Amygdala (tissue), 56 donors: ENCODE measurements at places on chromosomes 6 and 20.

DNA sequence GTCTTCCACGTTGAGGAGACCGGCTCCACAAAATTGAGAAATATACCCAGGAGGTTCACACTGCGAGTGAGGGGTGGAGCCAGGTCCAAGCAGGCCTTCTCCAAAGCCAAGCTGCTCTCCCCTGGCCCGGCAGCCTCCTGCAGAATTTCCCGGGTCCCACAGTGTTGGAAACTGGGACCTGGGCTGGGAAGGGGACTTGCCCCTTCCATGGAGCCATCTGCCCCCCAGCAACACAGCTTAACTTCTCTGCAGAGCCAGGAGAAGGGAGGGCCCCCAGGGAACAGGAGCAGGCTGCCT, 35.4 kb downstream of the MDFI start:
- DNase-seq: no peak

GRCh38 chr6:111750753-111751673, 122.2 kb downstream of the FYN start:
- no peak for DNase-seq

DNA sequence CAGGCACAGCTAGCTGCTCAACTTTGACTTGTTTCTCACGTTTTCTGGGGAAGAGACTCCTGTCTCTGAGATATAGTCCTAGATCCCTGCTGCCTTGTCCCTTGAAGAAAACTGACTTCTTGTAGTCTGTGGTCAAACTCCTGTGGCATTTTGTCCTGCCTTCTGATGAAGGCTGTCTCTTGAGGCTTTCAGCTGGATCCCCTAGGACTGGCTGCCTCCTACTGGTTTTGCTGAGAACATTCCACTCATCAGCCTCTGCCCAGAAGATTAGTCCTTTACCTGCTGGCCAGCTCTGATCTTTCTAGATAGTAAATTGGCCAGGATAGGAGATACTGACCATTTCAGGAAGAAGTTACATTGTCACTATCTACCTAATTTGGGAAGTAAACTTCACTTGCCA, 71.9 kb upstream of the CNR1 start:
- DNase-seq: no peak

GRCh38 chr20:58584881-58585752, 66.0 kb upstream of the STX16 start:
- DNase-seq: no peak

GRCh38 chr6:11983306-11983705, 28.8 kb upstream of the HIVEP1 start:
- no peak for DNase-seq

DNA sequence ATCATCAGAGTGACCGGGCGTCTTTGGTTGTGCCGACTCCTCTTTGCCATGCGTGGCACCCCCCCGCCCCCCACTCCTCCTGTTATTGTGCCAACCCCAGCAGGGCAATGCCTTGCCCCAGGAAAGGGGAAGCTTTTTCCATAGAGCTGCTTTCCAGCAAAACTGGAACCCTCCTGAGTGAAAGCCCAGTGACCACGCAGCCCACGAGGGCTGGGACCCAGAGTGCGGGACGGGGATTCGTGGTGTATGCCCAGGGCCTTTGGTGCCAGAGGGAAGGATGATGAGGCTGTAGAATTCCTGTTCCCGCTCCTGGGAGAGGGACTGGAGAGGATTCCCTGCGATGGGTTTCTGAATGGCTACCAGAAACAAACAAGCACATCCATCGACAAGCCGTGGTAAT, 116.8 kb upstream of the BACH2 start:
- no peak for DNase-seq

GRCh38 chr6:106077881-106078280, 8.3 kb upstream of the PRDM1 start:
- no peak for DNase-seq

DNA sequence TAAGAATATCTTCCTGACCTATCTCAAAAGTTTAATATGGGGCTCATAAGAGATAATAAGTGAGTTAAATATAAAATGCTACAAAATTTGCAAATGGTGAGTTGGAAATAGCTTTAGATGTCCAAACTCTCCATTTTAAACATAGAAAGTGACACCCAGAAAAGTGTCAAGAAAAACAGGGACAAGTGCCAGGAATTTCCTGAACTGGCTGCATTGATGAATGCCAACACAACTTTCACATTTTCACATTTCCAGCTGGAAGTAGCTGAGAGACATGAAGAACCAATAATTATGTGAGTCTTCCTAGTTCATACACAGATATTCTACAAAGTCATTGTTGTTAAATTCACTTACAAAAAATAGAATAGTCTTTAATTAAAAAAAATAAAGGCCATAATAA, 38.6 kb upstream of the B3GAT2 start:
- no peak for DNase-seq

DNA sequence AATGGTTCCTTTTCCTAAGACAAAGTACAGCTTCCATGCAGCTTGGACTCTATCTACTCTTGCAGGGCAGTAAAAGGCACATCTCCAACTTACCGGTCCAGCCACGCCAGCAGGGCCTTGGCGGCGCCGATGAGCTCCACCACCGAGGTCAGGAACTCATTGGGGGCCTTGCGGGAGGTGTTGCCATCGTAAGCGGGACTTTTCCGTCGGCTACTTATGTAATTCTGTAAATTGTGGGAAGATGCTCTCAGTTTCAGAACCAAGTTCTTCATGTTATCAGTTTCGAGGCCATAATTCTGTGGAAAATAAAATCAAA, 68.5 kb downstream of the CNKSR3 start:
- DNase-seq: no peak

GRCh38 chr6:110358553-110359160, 508 bp upstream of the METTL24 start:
- DNase-seq: no peak

DNA sequence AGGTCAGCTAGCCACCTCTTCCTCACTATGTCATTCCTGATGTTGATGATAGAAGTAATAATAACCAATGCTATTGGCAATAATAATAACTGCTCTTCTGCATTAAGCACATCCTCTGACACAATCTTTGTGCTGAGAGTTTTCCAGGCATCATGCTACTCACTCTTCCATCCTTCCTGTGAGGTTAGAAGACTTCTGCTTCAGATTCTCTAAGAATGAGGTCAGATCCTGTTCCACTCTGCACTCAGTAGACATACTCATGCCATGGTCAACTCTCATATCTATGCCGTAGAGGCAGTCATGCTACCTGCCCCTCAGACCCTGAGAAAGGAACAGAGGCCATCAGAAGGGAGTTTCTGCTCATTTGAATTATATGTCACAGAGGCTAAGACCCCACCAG, 98.1 kb upstream of the TOP1 start:
- DNase-seq: no peak

DNA sequence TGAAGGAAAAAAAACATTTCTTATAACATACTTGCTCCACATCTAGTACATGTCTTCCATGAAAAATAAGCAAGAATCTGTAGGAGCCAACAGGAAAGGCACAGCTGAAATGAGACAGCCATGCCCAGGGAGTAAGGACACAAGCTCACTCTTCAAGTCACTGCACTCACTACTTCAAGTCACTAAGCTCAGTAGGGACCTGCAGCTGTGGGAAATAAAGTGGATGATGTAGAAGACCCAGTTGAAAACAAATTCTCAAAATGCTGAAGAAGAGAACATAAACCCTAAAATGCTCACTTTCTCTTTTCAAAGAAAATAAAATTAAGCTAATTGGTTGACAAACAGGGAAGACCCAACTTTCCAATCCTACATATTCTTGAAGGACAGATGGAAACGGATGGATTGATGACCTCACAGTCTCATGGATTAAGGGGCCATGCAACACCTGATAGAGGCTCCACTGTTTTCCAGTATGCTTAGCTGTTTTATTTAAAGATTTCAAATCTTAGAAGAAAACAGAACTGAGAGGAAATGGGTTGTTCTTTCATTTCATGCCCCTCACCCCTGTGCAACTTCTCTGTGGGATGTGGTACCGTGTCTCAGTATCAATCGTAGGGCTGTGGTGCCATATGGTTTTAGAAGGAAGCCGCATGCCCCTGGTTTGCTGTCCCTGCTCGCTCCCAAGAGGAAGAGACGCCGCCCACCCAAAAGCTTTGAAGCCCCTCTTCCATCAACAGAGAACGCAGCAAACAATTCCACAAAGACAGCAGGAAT, 133.3 kb downstream of the WDR27 start:
- DNase-seq: no peak

DNA sequence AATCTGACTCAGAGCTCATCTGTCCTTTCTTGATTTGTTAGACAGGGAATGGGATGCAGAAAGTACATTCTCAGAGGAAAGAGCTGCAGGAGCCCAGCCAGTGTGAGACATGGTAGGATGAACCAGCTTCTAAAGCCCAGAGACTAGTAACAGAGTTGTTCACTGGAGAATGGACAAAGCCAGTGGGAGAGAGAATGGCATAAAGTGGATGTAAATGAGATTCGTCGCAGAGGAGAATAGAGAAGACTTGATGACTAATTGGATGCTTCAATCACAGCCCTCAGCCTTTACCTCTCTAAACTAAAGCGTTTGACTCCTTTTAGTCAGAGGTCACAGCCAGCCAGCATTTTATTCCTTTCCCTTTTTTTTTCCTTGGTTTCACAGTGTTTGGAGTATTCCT, 25.5 kb upstream of the L3MBTL3 start:
- no peak for DNase-seq

DNA sequence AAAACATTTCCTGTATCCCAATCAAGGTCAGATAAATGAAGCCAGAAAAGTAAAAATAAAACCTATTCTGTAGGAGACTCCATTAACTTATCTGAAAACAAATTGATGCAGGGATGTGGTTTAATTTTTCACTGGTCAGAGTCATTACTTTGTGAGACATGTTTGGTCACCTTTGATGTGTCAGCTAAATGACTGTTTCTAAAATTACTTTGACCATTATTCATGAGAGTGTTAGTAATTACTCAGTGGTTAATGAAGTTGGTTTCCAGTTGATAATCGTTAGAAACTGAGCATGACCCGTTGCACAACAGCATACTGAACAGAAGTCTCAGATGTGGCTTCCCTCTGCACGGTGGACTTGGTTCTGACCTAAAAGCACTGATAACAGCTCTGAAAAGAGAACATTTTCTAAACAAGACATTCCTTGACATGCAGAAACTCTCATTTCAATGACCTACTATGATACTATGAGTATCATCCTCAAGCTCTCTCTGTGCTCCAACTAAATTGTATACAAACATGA, 410.5 kb upstream of the RNF217 start:
- no peak for DNase-seq

DNA sequence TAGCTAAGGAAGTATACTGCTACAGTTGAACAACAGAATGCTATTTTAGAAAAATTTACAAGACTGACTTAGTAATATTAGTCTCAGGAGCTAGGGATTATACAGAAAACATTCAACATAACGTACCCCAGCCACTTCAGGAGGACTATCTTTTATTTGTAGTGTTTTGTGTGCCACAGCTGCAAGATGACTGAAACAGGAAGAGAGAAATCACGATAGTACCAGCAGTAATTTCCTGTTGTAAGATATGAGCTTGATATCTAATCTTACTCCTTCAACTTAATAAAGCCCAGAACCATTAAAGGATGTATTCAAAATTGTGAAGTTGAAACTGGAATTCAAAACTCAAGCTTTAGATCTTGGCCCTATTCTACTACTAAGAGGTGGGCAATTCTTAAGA, 42.1 kb downstream of the SLC35A1 start:
- no peak for DNase-seq

- no peak for DNase-seq
These were observed 54.2 kb downstream of the TBC1D7 start for GRCh38 chr6:13273931-13274706.

DNA sequence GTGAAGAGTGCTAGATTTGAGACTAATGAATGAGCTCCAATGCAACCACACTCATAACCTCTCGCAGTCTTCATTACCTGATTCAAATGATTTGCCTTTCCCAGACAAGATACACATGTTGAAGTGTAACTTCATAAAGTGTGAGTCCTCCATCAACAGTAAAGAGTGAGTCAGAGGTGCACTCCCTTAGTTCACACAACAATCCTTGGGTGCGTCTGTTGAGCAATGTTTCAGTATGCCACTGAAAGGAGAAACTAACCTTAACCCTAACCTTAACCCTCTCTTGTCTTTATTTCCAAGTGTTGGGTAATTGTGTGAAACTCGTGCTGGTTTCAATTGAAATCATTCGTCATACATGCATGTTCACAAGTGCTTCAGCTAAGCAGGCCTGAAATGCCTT, 21.0 kb upstream of the RIN2 start:
- DNase-seq: no peak

DNA sequence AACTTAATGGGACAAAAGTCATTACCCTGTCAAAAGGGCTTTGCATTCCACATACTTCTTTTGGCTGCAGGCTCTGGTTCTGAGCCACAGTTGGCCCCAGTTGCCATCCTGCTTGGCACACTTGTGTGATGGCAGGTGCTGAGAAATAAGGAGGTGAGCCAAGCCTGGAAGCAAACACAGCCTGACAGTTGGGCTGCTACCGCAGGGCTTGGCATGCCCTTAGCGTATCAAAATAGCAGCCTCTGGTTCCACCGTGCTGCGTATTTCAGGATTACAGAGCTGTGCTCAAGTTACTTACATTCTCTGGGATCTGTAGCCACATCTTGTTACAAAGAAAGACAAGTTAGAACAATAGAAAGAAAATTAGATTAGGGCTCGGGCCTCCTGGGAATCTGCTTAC, 11.1 kb downstream of the MTHFD1L start:
- DNase-seq: no peak

- no peak for DNase-seq
These were observed 9.1 kb downstream of the APOBEC2 start for GRCh38 chr6:41062056-41062455.

DNA sequence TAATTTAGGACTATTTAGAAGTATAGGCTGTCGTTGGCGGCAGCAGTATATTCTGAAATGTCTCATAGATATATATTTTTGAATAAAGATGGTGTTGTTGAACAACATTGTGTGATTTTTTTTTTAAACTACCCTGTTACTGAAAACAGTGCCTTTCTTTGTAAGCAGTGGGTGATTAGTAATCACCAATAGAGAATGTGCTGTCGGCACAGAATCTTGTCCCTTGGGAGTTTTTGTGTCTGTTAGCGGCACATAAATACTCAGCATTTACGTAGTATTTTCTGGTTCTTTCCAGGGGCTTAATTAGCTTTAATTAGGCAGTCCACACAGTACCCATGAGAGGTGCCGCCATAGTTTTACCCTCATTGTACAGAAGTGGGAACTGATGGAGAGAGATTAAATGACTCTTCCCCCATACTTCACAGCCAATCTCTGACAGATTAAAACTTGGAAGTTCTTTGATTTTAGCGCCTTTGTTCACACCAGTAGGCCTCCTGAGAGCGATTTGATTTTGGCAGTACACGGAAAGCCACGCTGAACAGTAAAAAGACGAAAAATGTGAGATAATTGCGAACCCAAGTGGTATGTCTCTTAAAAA, 58.8 kb downstream of the RPRD1B start:
- no peak for DNase-seq

DNA sequence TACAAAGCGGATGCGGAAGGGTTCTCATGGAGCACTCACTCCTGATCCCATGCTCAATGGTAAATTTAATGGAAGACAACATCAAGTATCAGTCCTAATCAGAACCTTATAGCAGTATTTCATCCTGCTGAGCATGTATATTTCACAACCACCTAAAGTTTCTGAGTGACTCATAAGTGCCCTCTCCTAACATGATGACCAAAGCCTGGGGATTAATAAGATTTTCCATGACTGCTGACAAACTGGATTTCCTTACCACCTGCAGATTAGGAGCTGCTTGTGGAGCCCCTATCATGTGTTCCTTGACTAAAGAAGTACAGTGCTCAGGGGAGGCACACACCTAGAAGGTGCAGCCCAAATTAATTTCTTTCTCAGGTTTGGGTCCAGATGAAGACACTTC, 112.8 kb downstream of the INSM1 start:
- no peak for DNase-seq

GRCh38 chr6:30676660-30677285, 4.0 kb upstream of the DHX16 start:
- DNase-seq: no peak

GRCh38 chr20:60820918-60821317, 431.1 kb upstream of the CDH4 start:
- DNase-seq: no peak
